ENCODE measurements at places on chromosomes 5 and 9.

DNA sequence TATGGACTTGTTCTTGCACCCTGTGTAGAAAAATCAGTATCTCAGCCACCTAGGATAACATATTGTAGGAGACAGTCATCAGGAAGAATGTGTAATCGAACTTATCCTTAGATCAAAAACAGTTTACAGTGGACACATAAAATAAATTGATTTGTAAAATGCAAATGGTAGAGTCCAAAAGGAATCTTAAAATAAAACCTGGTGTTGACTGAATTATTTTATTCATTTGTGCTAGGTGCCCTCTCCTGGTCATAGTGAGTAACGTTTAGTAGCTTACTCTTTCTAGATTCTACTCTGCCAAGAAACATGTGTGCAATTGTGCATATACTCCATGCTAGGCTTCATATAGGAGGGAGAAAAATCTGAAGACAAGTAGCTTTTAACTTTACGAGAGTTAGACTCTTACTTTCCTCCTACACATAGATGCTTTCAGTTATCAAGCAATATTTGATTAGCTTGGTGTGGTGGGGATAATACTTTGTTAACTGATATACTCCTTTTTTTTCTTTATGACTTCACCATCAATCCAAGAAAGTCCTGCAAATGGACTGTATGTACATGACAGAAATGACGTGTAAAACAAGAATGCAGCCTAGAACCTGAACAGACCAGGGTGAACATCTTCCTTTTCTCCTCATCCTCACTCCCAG, 23.7 kb upstream of the LOX start:
- peak; percentile 17 for DNase-seq

GRCh38 chr5:83036991-83037575, 40.1 kb downstream of the TMEM167A start:
- no peak for DNase-seq

DNA sequence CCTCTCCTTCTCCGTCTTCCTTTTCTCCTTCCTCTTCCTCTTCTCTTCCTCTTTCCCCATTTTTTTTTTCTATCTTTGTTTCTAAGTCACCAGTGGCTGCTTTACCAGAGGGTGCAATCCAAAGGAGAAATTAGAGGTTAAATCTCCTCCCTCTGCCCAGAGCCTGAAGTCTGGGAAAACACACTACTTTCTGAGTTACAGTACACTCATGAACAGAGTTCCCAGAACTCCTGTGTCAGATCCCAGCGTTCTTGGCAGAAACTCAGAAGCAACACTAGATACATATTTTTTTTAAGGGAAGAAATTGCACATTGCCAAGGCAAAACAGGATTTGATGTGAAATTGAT, 189.0 kb downstream of the SNCAIP start:
- DNase-seq, result no peak

GRCh38 chr5:82909771-82910170, 167.4 kb downstream of the TMEM167A start:
- no peak for DNase-seq

GRCh38 chr9:89549031-89549644, 51.2 kb upstream of the SEMA4D start:
- DNase-seq, result peak; percentile 85

Measured in naive thymus-derived CD4-positive, alpha-beta T cell (primary cell).